ENCODE measurements at places on chromosomes 1 and 21. TPM values are rescaled to one million over a fixed set of nuclear protein-coding genes. Genes with fewer than 3 reads are reported as not detected.

TRIM45 gene
- 10.3 TPM for total RNA-seq

GRCh38 chr21:25191141-25191540 lies 416.1 kb downstream of the MRPL39 start:
- DNase-seq: no peak

GJB3 gene
- 1.1 TPM for total RNA-seq

PLA2G2C gene
- total RNA-seq: not detected

GRCh38 chr1:206479183-206480125 lies 9.2 kb downstream of the IKBKE start:
- peak; percentile 78 for DNase-seq

DNA sequence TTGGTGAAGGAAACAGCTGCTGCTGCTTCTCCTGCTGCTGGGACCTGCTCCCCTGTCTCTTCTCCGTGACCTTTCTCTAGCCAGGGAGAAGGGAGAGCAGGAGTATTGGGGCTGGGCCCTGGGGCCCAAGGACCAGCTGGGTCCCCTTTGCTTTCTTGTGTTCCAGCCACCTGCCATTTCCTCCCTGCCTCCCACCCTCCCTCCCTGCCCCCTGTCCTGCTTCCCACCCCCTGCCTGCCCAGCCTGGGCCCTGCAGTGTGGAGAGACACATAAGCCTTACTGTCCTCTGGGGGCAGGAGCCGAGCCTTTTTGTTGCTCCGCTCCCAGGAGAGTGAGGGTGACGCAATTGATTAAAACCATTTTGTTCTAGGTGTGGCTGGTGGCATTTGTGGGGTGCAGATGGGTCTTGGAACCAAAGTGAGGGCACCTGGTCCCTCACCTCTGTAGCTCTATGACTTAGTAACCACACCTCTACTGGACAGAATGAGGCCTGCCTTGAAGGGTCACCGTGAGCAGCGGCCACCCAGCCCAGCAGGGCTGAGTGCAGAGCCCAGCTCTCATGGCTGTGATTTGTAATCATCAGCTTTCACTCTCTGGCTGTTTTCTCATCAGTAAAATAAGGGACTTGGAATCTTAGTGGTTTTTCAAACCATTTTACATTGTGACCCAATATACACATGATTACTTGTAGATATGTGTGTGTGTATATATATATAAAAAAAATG lies 13.9 kb upstream of the TMEM222 start:
- DNase-seq: no peak

MUTYH gene
- total RNA-seq: 61.1 TPM

- DNase-seq: no peak
These were observed 44.4 kb downstream of the GFI1 start for GRCh38 chr1:92442351-92442750.

LEFTY2 gene
- 16.3 TPM for total RNA-seq

GRCh38 chr1:107795994-107796393 lies 169.0 kb downstream of the VAV3 start:
- no peak for DNase-seq

DNA sequence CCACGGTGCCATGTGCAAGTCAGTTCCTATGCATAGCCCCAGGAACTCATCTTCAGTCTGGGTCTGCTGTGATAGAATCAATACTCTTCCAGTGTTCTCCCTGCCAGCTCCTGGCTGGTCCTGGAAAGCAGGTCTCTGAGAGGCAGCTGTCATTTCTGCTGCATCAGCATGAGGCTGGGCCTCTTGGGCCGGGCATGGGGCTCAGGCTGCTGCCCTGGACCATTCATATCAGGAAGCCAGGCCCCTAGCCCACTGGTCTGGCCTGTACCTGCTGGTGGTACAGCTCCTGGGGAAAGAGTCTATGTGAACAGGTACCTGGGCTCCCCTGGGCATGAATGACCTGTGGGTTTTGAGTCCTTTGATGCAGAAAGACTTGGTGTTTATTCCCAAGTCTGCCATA lies 173.6 kb upstream of the CSF3R start:
- no peak for DNase-seq

GRCh38 chr1:173042806-173043205 lies 7.9 kb downstream of the TNFSF18 start:
- no peak for DNase-seq

GRCh38 chr1:232579466-232579865 lies 50.5 kb downstream of the SIPA1L2 start:
- no peak for DNase-seq

GRCh38 chr1:226496453-226497015 lies 52.0 kb upstream of the STUM start:
- peak; percentile 28 for DNase-seq

CRB1 gene
- not detected for total RNA-seq

DNA sequence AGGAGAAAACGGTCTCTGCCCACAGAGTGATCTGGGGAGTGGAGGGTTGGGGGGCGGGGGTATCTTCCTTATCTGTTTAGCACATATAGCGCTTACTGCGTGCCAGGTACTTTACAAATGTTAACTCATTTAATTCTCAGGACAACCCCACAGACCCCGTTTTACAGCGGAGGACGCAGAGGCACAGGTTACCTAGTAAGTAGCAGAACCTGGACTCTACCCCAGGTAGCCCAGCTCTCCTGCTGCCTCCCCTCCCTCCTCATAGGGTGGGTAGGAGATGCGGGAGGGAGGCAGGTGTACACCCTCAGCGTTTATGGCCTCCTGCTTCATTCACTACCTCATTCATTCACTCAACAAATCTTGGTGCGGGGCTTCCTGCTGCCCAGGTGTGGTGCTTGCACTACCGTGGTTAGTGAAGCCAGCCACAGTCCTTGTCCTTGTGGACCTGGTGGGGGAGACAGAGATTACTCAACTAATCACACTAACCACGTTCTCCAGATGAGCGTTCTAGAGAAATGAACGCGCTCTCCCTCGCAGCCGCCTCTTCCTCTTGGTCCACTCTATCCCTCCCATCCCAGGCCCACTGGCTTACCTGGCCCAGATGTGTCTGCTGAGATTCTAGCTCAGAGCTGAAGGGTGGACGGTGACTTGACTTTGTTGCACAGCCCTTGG lies 102.0 kb downstream of the IER5 start:
- DNase-seq: no peak

NFIA gene
- 0.35 TPM for total RNA-seq

OR2T11 gene
- total RNA-seq: not detected

GRCh38 chr1:30029677-30030076 lies 693.7 kb downstream of the MATN1 start:
- DNase-seq: no peak

GRCh38 chr1:58290685-58291372 lies 255.7 kb downstream of the OMA1 start:
- peak; percentile 69 for DNase-seq

OR2G6 gene
- total RNA-seq: not detected

DNA sequence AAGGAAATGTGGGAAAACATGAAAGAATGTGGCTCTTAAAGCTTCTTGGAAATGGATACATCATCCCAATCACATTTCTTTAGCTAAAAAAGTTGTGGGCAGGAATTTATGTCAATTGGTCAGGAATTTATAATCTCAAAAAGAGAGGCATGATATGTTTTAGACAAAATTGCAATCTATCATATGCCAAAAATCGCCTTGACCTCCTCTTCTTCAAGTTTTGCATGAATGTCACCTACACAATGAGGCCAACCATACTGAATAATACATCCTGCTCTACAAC lies 42.4 kb downstream of the ATP6V1G3 start:
- DNase-seq: no peak

- DNase-seq: peak; percentile 66
These were observed at the start of gene CA14 for GRCh38 chr1:150257624-150258585. CA14 (plus strand) TSS chr1:150257774; CDS start chr1:150258129, 355 bp downstream.

MIXL1 gene
- 4.7 TPM for total RNA-seq

GRCh38 chr21:41222247-41223068 lies 54.5 kb downstream of the BACE2 start:
- DNase-seq: no peak

GRCh38 chr1:235917267-235917811 lies 50.6 kb upstream of the LYST start:
- no peak for DNase-seq

GRCh38 chr1:204873714-204874113 lies 3.1 kb downstream of the NFASC start:
- no peak for DNase-seq

UBXN10 gene
- total RNA-seq: 0.90 TPM

CA14 gene
- total RNA-seq: 43.2 TPM

- no peak for DNase-seq
These were observed 51.5 kb downstream of the PRDM2 start for GRCh38 chr1:13751458-13751871.

OVAAL gene
- not detected for total RNA-seq

GRCh38 chr1:114467491-114467890 lies 43.5 kb downstream of the TRIM33 start:
- DNase-seq: no peak

DNA sequence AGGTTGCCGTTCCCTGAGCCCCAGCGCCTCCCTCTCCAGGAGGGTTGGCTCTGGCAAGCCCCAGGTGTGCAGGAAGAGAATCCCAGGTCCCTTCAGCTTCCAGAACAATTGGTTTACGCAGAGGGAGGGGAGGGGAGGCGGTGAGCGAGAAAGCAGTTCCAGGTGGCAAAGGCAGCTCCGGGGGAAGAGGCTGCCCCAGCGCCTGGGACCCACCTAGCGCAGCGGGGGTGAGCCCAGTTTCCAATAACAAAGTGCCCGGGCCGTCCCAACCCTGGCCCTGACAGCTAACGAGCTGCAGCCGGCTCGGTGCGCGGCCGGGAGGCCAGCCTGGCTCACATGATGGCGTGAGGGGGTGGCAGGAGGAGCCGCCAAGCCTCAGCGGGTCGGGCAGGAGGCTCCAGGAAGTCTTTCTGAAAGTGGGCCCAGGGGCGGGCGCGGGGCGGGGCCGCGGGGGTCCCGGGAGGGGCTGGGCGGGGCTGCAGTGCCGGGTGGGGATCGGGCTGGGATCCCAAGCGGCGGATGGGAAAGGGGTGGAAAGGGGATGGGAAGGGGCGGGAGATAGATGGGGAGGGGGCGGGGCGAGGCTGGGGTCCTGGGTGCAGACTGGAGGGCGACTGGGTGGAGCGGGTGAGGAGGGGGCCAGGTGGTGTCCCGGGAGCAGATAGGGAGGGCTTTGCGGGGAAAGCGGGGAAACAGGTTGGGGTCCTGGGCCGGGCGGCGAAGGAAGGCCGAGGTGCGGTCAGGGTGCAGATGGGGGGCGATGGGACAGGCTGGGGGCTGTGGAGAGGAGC lies 22.8 kb downstream of the DHRS3 start:
- DNase-seq: peak; percentile 96

NOS1AP gene
- total RNA-seq: 8.1 TPM

DNA sequence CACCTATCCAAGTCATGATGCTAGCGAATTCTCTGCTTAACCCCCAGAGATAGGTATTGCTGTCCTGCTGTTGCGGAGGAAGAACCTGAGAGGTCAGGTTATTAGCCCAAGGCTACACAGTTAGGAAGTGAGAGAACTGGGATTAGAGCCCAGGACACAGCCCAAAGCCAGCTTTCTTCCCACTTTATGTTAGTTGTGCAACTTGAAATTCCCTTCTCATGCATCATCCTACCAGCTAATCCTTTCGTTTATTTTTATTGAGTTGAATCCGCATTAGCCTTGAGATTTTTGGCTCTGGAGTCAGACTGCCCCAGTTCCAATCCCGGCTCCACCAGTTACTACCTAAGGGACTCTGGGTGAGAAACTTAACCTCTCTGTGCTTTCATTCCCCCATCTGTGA lies 65.4 kb downstream of the PLEKHA6 start:
- DNase-seq: no peak

DNA sequence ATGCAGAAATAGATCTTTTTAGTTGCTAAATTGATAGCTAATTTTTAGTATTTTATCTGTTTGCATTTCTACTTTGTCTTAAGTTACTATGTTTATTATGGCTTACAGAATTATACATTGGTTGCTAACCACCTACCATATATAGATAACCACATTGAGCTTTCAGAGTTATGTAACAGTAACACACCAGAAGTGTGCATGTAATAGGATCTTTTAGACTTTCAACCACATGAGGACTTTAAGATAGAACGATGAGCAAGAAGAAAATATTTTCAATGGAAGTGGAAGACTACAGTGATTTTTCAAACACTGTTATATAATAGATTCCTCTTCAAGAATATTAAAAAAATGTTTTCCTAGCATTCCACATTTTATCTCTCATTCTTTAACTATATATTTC lies 28.8 kb downstream of the TOR1AIP1 start:
- DNase-seq: no peak

DNA sequence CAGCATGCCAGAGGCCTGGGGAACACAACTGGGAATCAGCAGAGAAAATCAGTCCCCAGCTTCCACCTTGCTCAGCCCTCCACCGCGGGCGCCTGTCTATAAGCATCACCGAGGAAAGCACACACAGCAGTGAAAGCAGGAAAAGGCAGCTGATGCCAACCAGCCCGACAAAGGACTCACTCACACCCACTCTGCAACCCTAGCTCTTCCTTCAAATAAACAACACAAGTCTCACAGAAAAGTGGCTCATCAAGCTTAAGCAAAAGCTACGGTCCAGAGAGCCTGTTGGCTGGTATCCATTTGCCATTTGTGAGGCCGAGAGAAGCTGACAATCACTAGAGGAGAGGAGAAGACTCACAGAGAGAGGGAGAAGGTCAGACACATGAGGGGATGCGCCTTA lies 27.1 kb downstream of the MRAP start:
- DNase-seq: no peak

OR2T33 gene
- not detected for total RNA-seq

GRCh38 chr1:28744184-28744583 lies 7.4 kb downstream of the YTHDF2 start:
- DNase-seq: no peak

GRCh38 chr1:68969441-68969840 lies 472.6 kb upstream of the DEPDC1 start:
- DNase-seq: no peak

ZC3H11A gene
- 95.9 TPM for total RNA-seq

Measured in H9 (cell line).